A375 (cell line): ENCODE measurements at places on chromosomes 7 and 10. TPM values are rescaled to one million over a fixed set of nuclear protein-coding genes. Genes with fewer than 3 reads are reported as not detected.

The ERVW-1 gene
- total RNA-seq = not detected in 2 replicates

The SORCS1 gene
- total RNA-seq = 6.6 and 9.8 TPM in 2 replicates

The GBX1 gene
- not detected in 2 replicates for total RNA-seq

The OR6B1 gene
- total RNA-seq = not detected in 2 replicates

The NUTM2A gene
- 0.45 and 1.3 TPM in 2 replicates for total RNA-seq
